ENCODE measurements at places on chromosomes 7 and 10.

DNA sequence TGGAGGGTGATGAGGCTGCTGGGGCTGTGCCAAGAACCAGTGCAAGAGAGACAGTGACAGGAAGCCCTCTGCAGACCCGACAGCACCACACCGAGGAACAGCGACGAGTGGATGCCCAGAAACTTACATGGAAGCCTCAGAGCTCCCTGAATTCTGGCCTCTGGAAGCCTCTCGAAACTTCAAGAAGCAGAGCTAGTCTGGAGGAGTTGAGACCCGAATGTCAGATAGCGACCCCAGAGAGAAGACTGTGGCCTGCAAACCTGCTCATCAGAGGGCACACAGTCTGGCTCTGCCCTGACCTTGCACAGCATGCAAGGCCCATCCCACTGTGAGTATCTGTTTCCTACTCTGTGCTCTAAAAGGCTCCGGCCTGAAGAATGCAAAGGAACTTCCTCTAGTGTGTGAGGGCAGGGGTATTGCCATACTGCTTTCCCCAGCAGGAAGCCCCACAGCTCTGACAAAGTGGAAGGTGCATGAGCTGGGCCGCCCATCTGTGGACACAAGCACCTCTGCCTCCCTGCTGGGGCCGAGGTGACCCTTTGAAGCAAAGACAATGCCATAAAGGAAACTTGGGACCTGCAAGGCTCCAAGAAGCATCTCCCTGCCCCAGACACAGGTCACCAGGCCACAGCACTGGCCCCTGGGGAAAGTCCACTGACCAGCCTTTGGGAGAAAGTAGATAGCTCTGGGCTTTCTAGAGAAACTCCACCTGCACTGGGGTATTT lies 10.5 kb upstream of the C10orf71 start:
- DNase-seq, result no peak

DNA sequence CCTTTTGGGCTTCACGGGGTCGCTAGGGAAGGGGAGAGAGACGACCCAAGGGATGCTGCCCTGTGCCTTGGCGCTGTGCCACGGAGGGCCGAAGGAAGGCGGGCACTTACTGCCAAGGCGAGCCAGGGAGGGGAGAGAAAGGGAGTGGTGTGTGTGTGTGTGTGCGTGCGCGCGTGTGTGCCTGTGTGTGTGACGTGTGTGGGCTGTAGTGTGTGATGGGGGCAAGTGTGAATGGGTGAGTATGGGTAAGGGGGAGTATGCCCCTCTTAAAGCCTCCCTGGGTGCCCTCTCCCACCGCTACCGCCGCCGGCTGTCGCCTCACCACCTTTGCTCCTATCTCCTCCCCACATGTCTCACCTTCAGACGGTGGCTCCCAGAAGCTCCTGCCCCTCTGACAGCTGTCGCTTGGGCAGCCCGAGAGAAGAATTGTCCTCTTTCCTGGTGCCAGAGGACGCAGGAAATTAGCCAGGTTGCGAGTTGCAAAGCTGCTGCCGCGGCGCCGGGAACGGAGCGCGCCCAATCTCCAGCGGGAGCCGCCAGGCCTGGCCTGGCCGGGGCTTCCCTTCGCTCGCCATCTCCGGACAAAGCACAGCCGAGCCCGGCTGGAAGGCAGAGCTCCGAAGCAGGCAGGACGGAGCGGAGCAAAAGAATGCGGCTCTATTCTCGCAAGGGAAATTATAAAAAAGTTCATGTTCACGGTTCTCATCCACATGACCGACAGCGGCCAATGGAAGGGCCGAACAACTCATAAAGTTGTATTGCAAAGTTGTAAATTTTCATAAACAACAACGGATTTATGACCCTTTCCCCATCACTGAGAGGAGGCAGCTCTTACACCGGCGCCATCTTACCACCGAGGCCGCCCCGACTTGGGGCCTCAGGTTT lies at the start of gene HOXA3:
Gene HOXA3, minus strand, starts transcription at position 653 of the 885 bp plus-strand sequence. CDS start 41,943 bp downstream, outside the sequence.
- peak; percentile 73 for DNase-seq

DNA sequence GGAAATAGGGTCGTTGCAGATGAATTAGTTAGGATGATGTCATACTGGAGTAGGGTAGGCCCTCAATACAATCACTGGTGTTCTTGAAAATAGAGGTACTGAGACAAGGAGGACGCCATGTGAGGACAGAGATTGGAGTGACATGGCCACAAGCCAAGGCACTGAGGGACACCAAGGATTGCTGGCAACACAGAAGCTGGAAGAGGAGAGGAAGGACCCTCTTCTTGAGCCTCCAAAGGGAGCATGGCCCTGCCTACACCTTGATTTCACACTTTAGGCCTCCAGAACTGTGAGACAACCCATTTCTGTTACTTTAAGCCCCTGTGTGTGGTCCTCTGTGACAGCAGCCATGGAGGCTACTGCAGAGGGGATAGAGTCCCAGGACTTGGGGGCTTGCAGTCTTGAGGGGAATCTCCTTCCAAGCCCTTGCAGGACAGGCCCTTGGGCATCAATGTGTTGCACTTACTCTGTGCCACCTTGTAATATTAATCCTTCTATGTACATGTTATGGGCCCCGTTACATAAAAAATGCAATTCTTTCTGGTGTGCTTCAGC lies 3.7 kb upstream of the AOC1 start:
- no peak for DNase-seq

DNA sequence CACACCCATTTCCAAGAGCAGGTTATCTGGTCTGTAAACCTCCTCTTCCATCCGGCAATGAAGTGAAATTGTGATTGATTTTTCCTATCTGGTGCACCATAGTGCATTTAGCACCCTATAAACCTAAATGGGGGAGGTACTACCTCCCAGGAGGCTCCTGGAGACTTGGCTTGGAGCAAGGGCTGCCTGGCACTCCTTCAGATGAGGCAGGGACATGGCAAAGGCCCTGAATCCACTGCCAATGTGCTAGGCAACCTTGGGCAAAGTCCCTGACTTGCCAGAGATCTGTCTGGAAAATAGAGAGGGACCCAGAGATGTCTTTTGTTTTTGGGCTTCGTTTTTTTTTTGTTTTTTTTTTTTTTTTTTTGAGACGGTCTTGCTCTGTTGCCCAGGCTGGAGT lies 6.7 kb upstream of the GRID1 start:
- no peak for DNase-seq

DNA sequence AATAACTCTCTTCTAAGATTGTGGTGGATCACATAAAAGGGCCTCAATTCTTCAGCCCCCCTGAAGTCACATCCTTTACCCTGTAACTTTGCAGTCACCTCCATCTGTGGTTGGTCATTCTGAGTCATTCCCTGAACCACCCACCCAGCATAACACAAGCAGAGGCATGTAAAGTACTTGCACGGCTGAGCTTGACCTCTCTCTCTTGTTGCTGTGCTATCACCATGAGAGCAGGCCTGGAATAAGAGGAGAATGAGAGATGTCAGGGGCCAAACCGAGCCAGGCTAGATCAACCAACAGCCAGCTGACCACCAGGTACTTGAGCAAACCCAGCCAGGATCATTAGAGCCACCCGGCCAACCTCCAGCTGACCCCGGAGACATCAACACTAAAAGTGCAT lies 13.5 kb upstream of the STK17A start:
- no peak for DNase-seq

DNA sequence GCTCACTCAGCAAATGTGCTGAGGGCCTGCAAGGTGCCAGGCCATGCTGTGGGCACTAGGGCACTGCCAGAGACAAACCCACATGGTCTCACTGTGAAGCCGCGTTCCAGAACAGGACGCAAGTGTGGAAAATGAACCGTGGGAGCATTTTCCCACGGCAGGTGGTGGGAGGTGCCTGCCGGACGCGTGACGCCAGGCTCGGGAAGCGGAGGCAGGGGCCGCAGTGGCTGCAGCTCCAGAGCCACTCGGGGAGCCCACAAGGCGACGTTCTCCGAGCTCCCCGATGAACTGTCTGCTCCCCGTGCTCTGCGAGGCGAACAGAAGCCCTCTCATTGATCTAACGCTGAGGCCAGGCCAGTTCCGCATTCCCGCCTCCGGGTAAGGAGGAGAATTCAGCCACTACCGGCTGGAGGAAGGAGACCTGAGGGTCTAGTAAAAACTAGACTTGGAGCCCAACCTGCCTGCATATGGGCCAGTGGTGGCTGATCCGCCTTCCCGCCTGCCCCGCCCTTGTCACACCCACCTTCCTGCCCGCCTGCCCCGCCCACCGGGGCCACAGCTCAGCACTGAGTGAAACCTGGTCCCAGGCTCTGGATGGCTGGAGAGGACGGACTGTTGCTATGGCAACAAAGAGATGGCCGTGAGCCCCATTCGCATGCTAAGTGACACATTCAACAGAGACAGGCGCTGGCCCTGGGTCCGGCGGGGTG lies 13.1 kb downstream of the ADGRA1 start:
- DNase-seq, result peak; percentile 98

GRCh38 chr7:84302949-84303348 lies 108.4 kb upstream of the SEMA3A start:
- no peak for DNase-seq

DNA sequence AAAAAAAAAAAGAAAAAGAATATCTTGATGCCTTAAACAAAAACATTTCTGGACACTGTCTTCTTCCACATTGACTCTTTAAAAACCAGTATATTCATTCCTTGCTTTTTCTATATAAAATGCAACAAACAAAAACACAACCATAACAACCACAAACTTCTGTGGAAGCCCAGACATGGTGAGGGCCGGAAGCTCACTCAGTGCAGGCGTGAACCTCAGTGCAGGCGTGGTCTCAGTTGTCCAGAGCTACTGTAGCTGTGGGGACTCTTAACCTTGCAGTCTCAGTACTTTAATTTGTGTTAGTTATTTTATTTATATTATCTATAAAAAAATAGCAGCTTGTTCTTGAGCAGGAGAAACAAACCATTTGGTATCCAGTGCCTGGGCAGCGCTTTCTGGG lies 131.8 kb downstream of the DOCK1 start:
- no peak for DNase-seq

DNA sequence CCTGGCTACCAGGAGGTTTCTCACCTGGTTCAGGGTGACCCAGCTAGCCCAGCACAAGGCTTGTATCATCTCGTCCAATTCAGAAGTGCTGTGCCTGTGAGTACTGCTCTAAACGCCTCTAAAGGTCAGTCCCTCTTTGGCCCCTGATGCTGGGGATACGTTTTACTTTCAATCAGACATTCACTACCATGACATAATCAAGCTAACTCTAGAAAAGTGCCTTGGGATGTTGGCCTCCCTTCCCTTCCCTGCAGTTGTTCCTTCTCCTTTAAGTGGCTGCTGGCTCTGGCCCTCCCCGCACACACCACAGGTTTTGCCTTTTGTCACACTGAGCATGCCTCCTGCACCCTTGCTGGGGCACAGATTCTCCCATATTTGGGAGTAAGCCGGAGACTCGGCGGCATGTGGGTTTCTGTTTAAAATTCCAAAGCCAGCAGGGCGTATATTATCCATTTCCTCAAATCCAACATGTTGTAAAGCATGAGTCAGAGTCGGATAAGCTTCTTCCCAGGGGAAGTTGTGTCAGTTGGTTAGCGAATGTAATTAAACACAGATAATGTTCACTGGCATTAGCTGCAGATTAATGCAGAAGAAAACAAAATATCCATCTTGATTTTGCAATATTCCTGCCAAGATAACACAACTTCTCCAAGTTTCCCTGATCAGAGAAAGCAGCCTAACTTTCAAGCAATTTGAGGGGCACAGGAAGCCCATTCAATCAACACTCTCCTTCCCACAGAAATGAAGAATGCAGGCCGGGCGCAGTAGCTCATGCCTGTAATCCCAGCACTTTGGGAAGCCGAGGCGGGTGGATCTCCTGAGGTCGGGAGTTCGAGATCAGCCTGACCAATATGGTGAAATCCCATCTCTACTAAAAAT lies 31.8 kb upstream of the VCL start:
- peak; percentile 73 for DNase-seq

GRCh38 chr10:24873281-24873683 lies 79.1 kb downstream of the PRTFDC1 start:
- DNase-seq, result no peak

GRCh38 chr7:36021917-36022550 lies 131.0 kb upstream of the EEPD1 start:
- no peak for DNase-seq

DNA sequence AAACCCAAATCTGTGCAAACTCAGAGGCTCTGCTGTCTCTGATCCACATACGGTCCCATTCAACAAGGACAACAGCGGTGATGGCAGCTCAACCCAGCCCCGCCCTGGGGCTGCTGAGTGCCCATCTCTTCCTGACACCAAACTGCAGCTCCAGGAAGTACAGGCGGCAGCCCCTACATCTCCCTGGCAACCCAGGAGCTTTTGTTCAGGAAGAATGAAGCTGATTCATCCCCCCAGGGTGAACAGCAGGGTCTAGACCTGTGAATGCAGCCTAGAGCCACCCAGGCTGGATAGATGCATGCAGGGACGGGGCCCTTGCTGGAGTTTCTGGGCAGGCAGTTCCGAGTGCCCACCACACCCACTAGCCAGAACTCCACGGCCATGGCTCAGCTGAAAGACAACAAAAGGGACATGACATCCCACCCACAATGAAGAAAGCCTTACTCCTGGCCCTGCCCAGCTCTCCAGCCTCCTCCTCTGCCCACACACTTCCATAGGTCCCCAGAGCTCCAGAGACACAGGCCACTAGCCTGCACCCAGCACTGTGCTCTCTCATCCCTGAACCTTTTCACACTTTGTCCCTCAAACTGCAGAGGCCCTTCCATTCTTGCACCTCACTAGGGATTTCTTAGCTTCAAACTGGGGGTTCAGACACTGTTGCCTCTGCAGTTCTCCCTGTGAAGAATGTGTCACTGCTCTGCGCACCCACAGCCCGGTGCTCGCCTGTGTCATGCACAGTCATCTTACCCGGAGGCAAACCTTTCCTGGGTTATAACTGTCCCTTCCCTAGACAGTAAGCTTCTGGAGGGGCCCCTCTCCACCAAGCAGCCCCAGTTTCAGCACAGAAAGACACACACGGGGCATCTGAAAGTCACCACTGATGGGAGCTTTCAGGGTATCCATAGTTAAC lies 99.1 kb downstream of the GRID1 start:
- no peak for DNase-seq

GRCh38 chr10:110529596-110530011 lies 31.9 kb downstream of the DUSP5 start:
- DNase-seq, result peak; percentile 46

- no peak for DNase-seq
These were observed 30.5 kb downstream of the ABCB1 start for GRCh38 chr7:87570178-87570577.

- DNase-seq, result no peak
These were observed 16.1 kb downstream of the TAS2R41 start for GRCh38 chr7:143493751-143494150.

- DNase-seq, result no peak
These were observed 14.2 kb upstream of the SYPL1 start for GRCh38 chr7:106126170-106126938.

DNA sequence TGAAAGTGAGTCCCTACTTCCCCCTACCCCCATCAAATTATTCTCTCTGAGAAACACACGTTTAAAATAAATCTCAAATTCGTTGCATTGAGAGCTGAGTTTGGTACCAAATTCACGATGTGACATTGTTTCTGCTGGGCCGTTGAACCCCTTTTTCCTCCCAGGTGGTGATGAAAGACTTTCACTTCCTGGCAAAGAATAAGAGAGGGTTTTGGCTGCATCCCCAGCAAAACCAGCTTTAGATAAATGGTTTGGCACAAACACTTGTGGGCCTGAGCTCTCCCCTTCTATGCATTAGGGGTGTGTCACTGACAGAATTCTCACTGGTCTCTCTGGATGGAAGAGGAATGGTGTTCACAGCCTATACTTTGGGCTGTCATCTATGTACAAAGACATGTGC lies 8.8 kb upstream of the DNTT start:
- DNase-seq, result no peak

GRCh38 chr7:98291717-98292116 lies 10.2 kb downstream of the BRI3 start:
- peak; percentile 77 for DNase-seq

GRCh38 chr10:43322769-43323168 lies 48.7 kb upstream of the FXYD4 start:
- DNase-seq, result peak; percentile 99

GRCh38 chr7:106225856-106226255 lies 58.9 kb downstream of the NAMPT start:
- DNase-seq, result no peak

Measured in H7 (cell line).